ENCODE measurements at places on chromosomes 11 and 22.

DNA sequence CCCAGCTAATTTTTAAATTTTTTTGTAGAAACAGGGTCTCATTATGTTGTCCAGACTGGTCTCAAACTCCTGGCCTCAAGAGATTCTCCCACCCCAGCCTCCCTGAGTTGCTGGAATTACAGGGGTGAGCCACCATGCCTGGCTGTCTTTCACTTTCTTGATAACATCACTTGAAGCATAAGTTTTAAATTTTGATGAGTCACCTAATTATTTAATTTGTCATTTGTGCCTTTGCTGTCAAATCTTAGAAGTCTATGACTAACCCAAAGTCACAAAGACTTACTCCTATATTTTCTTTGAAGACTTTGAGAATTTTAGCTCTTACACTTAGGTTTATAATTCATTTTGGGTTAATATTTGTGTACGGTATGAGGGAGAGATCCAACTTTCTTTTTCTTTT, 14.5 kb upstream of the MSANTD2 start:
- no peak for DNase-seq

GRCh38 chr11:57456960-57457642, 3.2 kb upstream of the RTN4RL2 start:
- peak; percentile 49 for DNase-seq

GRCh38 chr11:12862696-12863469, 146.2 kb upstream of the RASSF10 start:
- DNase-seq: no peak

GRCh38 chr22:36797374-36797773, 19.5 kb downstream of the PVALB start:
- DNase-seq: no peak

DNA sequence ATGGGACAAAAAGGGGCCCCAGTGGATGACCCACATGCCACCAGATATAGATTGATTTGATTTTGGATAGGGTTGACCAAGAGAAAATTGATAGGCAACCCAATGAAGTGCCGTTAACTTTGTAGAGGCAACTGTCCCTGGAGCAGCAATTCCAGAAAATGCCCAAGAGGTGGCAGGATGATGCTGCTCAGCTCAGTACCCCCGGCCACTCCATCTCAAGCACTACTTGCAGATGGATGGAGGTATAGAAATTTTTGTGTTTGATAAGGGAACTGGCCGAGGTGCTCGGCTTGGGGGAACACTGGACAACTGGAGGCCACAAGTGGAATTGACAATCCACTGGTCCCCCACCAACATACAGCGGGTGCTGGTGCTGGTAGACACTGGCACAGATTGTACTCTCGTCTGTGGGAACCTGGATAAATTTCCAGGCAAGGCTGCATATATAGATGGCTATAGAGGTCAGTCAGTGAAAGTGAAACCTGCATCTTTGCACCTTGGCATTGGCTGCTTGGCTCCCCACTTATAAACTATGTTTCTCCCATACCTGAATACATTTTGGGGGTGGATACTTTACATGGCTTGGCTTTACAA, 86.3 kb downstream of the CCDC83 start:
- no peak for DNase-seq

DNA sequence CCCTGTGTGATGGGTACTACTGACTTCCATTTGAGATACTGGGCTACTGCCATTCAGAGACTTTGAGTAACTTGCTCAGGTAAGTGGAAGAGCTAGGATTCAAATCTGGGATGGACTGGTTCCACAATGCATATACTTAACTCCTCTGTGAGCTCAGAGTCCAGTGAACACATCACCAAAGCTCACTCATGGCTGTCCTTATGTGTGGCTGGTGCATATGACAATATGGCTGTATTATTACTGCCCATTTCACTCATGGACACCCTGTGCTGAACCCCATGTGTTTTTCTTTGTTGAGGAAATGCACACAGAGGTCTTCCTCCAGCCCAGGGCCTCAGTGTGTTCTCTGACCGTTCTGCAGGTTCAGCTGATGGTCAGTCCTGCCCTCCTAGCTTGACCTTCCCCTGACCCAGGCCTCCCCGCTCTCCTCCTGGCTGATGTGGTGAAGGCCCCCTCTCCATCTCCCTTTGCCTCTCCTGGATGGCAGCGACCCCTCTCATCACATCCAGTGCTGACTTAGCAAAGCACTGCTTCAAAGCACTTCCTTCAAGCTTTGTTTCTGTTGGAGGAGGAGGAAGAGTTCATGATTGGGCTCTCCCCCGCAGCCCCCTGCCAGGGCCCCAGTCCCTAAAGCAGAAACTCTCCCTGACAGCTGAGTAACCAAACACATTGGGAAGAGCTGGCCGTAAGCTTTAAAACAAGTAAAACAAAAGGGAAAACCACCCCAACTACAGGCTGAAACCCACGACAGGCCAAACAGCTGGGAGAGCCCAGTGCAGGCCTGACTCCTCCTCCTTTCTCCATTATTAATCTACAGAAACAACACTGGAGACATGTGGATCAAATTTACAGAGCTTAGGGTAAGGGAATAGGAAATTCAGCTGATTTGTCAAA, 101.2 kb downstream of the NAT10 start:
- DNase-seq: no peak

- DNase-seq: no peak
These were observed 666.6 kb downstream of the LUZP2 start for GRCh38 chr11:25163421-25163820.

DNA sequence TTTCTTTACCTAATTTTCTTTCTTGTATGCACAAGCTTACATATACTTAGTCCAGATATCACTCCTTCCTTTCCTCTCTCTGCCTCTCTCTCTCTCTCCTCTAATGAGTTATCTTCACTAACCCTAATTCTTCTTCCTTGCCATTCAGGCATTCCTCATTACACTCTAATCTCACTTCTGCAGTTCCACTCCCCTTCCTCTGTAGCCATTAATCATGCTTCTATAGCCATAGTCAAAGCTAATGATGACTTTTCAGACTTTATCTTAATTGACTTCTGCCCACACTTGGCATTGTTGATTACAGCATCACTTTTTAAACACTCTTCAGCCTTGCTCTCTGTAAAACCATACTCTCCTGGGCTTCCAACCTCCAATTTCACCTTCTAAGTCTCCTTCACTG, 35.3 kb upstream of the SC5D start:
- no peak for DNase-seq

DNA sequence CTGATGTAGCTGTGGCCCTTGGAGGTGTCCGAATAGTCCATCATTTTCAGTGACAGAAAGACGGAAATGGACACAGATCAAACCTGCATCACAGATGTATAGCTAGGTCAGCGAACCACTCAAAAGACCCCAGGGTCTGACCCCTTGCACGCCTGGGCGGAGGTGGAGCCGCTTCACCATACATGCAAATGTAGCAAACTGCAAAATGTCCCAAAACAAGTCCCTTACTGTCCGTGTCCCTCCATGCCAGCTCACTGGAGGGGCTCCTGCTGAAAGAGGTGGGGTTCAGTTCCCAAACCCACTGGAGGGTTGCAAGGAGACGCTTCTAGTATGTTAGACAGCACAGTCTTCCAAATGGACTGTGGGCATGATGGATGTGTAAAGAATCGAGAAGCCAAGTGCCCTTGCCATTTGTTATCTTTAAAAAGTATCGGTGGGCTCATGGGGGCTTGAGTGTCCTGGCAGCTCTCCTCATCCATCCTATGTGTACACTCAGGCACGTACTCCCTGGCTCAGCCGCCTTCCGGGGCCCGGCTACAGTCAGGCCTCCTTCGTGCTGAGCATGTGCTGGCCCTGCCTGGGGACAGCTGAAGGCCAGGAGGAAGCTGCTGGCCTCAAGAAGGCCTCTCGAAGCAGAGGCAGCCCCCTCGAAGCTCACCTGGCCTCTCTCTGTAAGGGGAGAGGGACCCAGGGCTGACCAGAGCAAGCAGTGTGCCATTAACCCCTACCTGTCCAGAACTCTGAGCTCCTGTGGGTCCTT, 20.2 kb upstream of the KCNQ1OT1 start:
- no peak for DNase-seq

GRCh38 chr11:100625041-100625440, 62.0 kb upstream of the ARHGAP42 start:
- no peak for DNase-seq

- no peak for DNase-seq
These were observed 25.2 kb downstream of the GVQW3 start for GRCh38 chr11:76406359-76406758.

DNA sequence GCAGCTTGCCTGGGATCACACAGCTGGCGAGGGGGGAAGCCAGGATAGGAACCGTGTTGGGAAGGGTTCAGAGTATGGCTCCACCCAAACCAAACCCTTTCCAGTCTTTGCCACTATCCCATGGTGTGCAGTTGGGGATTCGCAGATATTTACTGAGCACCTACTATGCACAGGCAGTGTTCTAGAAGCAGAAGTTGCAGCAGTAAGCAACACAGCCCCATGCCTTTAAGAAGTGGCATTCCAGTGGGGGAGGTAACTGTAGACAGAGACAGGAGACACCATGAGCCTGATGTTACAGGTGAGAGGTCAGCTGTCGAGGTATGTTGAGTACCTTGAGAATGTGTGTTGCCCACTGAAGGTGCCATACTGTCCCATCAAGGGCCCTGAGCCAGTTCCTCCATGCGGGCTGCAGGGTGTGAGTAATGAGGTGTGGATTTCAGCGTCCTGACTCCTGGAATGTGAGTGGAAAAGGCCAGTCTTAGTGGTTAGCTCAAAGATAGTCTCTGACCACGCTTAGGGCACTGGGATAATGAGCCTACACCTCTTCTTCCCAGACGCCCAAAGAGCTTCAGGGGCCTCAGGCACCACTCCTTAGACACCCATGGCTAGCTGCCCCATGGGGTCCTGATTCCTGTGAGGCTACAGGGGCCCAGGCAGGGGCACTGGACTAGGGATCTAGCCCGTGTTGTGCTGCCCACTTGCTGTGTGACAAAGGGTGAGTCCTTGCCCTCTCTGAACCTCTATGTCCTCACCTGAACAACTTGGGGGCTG, 71.8 kb upstream of the TP53I11 start:
- DNase-seq: no peak

DNA sequence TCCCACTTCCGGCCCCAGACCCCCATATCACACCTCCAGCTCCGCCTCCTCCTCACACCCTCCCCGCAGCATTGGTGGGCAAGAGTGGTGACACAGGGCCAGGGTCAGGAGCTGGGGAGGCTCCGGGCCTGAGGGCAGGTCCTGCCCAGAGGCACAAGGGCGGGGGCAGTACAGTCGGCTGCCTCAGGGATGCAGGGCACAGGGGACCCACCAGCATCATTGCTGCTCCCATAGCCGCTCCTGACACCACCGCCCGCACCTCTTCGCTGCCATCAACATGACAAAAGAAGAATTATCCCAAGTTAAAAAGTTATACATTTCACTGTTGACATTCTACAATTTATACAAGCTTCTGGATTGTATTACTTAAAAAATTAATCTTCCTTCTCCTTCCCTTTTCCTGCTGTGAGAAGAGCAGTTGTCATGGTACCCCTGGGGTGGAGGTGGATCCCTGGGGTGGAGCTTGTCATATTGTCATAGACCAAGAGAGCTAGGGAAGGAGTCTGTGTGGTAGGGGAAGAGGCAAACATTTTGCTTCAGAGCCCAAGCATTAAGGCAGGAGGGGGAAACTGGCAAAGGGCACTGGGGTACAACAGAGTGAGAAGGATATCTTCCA, 4.1 kb downstream of the SBF2 start:
- no peak for DNase-seq

DNA sequence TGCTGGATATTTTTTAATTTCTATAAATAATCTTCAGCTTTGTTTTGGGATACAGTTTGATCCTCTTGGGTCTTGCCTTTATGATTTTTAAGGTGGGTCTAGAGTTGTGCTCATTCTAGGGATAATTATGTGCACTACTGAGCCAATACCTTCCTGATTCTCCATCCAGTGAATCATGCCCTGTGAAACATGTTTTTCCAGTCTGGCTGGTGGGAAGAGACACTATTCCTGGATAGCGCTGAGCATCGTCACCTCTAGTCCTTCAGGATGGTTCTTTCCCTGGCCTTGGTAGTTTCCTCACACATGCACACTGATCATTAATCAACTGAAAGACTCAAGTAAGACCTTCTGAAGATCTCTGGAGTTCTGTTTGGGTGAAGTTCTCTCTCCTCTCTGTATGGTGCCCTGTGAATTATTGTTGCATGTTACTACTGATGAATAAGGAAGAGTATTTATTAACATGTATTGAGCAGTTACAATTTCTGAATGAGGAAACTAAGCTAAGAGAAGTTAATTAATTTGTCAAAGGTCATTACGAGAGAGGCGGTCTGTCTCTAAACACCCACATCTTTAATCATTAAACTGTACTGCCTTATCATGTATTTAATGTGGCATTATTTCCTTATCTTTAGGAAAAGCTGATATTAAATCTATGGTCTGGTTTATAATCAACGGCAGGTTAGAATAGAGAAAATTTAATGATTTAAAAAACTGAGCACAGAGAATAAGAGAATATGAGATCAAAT, 39.1 kb upstream of the LIPT2 start:
- DNase-seq: no peak

DNA sequence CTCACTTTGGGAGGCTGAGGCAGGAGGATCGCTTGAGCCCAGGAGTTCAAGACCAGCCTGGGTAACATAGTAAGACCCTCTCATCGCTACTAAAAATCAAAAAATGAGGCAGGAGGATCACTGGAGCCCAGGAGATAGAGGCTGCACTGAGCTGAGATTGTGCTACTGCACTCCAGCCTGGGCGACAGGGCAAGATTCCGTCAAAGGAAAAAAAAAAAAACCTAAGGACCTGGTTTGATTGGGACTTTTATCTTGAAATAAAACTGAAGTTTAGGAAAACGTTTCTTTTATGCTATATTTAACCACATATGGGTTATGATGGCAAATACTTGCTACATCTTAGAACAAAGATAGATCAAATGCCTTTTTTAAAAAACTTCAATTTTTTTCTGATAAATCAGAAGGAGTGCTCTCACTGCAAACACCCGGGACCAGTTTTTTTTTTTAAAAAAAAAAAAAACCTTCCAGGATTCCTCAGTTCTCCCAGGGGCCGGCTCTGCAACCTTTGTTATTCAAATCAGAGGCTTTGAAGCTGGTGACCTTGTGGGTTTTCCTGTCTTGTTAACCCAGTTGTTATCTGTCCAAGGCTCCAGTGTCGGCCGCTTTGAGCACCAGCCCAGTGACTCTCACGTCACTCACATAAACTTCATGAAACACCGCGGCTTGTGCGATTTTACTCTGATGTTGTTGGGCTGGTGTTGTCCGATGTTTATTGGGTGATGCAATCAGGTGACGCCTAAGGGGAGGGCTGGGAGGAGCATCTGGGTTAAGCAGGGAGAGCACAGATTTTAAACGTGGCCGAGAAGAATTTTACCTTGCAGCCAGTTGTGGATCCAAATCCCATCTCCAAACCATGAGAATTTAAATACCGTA, 24.7 kb upstream of the SLC22A12 start:
- DNase-seq: no peak

- no peak for DNase-seq
These were observed 16.8 kb downstream of the CUL5 start for GRCh38 chr11:108025387-108026080.

All from stimulated activated CD8-positive, alpha-beta memory T cell treated with anti-CD3 and anti-CD28 coated beads, Interleukin-2, amount 100 ng/mL, for 48 hours (primary cell).